Cortex of kidney (tissue), 1 donor: ENCODE measurements at places on chromosomes 7 and 10.

DNA sequence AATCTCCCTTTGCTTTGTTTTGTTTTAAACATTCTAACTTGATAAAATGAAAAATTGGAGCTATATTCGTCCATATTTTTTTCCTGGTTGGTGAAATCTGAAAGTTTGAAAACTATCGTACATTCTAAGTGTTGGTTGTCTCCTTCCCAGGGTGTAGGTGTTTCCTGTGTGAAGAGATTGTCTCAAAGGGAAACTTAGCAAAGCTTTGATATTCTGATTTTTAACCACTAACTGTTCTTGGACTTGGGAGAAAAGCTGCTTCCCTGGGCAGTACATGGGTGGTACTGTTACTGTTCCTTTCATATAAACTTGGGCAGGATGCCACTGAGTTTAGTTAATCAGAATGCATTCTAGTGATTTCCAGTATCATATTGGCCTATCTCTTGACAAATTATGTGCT is 253.5 kb upstream of the LRGUK start:
- DNase-seq, result no peak

DNA sequence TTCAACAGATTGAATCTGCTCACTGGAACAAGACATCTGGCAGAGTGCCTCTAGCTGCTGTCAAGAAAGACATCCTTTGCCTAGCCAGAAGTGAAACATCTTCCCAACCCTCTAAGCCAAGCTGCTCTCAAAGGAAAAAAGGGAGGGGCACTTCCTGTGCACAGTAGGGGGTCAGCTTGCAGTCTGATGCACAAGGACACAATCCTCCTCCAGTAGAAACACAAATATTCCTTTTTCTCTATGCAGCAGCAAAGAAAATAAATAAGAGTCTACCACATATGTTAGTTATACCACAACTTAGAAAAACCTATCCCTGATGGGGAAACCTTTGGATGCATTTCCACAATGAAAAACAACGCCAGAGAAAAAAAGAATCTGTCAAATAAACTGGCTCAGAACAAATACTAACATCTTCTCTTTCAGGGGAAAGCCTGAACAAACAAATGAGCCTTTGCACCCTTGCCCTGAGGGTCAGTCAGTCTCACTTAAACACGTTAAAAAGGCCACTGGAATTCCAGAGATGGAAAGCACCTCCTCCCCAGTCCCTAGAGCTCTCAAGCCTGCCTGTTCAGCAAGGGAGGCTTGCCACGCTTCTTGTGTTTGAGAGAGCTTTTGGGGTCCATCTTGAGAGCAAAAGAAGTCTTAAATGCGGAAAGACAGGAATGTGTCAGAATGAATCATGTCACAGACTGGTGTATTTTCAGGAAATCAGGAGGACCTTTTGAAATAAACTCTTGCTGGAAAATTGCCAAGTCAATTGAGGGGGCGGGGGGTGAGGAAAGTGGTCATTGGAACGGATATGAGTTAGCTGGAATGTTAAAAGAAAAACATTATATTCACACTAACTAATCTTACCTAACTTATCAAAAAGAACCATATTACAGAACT is 7.5 kb downstream of the LAMB1 start:
- no peak for DNase-seq

- DNase-seq, result no peak
Observed at GRCh38 chr10:9878383-9878782, 1139.3 kb upstream of the CELF2 start.

DNA sequence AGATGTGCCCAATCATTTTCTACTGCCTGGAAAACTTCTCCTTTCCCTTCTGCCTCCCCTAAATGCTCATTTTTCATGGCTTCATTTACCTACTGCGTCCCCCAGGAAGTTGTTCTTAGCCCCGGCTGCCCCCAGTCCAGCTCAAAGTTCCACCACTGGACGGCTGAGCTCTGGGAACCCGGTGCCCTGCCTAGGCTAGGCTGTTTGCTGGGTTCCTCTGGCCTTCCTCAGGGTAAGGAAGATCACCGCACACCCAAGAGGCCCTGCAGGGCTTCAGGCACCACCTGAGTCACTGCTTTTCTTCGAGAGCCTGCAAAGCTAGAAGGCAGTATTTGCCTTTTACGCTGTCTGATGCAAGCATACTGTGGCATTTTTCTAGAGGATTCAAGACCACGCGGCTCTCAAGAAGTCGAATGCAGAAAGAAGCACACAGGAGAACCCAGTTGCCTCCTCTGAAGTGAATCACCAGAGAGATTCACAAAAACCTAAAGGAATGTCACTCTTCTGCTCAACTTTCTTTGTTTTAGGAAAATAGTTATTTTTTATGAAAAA is 46.7 kb upstream of the ZMIZ1 start:
- DNase-seq, result no peak

- no peak for DNase-seq
Observed at GRCh38 chr7:125618516-125618915, 688.9 kb upstream of the POT1 start.

DNA sequence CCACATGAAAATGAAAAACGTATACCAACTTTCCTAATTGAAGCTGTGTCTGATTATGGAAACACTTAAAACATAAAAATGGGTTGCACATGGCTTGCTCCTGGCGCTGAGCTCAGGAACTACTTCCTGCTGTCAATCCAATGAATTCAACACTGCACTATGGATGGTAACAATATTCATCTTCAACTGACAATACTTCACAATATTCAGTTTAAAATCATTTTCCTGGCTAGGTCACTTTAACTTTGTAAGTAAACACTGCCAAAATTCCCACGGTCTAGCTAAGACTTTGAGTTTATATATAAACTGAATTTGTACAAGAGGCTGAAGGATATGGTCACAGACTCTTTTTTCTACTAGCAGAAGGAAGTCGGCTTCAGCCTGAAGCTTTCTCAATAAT is 556.9 kb downstream of the TNS3 start:
- no peak for DNase-seq

DNA sequence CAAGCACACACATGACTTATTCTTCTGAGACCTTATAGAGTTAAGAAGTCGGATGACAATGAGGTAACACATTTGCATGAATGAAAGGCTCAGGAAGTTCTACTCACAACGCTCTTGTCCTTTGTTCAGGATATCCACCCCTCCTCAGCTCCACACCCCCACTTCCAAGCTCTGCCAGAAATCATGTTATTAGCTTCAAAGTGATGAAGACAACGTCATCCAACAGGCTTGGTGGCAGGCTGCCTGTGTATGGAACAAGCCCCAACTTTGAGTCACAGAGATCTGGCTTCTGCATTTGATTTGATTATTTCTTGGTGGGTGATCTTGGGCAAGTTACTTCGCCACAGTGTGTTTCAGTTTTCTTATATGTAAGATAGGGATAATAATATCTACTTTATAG is 12.4 kb upstream of the BMPER start:
- DNase-seq, result no peak

GRCh38 chr7:118644346-118644745 is 419.8 kb downstream of the ANKRD7 start:
- no peak for DNase-seq

DNA sequence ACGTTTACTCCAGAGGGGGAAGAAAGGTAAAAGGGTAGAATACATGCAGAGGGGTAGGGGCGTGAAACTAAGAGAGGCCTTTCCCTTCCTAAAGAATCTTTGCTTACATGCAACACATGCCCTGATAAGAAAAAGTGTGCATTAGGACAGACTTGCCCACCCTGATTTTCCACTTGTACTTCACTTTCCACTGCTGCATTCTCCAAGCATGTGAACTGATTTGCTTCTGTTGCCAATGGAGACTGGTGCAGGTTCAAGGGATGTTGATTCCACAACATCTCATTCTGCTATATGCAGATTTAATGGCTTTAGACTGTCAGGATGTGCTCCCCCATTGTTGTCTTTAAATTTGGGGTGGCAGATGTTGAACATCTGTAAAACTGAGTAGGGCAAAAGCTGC is 237.5 kb upstream of the TCF7L2 start:
- DNase-seq, result no peak

DNA sequence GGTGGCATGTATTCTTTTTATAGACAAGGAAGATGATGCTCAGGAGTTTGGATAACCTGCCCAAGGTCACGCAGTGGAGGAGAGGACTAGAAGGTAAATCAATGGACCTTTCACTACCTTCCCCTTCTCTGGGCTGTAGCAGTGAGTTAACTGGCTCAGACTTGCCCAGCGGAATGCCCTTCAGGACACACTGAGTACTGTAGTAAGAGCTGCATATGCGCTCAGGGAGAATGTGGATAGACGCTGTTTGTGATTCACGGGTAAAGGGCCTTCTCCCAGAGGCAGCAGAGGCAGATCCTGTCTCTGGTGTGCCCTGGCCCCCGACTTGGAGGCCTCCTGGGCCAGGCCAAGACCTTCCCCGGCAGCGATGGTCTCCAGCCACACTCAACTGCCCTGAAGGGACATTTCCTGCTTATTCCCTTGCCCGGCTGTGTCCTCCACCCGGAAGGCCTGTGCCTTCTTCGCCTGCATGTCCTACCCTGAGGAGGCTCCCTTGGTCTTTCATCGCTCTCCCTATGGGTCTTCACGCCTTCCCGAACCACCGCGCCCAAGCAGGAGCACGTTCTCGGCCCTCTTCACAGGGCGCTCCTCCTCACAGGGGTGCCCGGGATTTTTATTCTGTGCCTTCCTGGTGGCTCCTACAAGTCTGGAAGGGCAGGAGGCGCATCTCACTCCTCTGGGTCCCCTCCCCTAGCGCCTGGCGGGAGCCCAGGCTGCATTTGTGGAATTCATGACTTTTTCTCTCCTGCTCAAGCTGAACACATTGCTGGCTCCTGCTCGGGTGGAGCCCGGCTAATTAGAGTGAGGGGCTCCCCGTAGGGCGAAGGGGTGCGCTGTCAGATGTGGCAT is 1.8 kb upstream of the IKZF1 start:
- DNase-seq, result no peak

DNA sequence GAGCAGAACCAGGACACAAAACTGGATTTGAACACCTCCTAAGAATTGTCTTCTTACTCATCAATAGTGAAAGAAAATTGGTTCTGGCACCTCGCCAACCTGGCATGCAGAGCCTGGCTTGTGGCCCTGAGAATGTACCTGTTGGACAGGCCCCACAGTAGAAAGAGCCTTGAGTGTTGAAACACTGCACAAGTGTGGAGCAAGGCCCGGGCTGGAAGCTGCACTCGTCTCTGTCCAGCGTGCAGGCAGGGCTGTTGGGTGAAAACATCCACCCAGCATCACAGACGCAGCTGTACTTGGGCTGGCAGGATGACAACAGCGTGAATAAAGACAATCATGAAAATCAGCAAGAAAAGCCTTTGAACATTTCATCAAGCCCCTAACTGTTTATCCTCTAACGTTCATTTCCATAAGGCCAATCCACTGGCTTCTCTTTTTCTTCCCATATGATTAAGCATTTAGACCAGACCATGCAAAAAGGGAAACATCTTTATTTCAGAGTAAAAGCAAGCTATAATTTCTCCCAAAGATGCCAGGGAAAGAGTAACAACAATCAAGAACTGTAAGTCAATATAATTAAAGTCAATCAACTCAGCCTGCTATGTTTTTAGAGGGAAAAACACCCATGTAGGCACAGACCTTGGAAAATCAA is 15.6 kb downstream of the CUBN start:
- no peak for DNase-seq

- DNase-seq, result no peak
Observed at GRCh38 chr10:96513305-96513697, 425 bp downstream of the TLL2 start.

- DNase-seq, result no peak
Observed at GRCh38 chr10:1672001-1672781, 65.1 kb downstream of the ADARB2 start.

DNA sequence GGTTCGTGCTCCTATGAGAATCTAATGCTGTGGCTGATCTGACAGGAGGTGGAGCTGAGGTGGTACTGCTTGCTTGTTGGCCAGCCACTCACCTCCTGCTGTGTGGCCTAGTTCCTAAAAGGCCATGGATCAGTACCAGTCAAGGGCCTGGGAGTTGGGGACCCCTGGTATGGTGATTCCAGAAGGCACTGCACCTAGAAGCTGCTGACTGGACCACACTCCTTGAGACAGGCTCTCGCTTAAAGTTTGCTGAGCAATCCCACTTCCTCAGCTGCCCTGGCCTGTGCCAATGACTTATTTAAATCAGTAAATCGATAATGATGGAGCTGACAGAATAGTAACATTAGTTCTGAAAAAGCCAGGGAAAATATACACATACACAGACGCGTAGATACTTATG is 98.6 kb upstream of the LYZL2 start:
- DNase-seq, result no peak

GRCh38 chr7:149728491-149729375 is 44.7 kb downstream of the ZNF467 start:
- DNase-seq, result no peak

DNA sequence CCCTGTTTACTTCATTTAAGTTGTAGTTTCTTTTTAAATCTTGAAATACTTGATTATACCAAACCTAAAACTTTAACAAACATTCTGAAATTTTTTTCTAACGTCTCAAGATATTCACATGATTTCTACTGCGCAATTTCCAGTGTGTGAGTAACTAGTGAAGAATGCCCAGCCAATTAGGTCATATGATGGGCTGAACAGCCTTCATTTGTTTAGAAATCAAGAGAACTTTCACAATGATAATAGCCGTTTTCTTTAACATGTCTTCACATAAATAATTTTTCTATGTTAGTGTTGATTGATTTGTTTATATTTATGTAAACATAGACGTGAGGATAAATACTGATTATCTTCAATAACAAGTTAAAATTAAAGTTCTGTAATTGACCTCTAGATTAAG is 21.8 kb downstream of the STAM start:
- no peak for DNase-seq

DNA sequence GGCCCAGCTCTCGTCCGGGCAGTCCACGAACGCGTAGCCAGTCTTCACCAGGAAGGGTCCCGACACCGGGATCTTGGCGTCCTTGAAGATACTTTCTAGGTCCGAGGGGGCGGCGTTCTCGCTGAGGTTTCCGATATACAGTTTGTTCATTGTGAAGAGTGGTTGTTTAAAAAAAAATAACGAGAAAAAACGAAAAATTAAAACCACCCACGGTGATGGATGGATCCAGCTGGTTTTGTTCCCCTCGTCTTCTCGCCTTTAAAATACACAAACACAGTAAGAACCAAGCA is 385 bp downstream of the IGF2BP3 start:
- DNase-seq, result no peak

- DNase-seq, result no peak
Observed at GRCh38 chr10:103197174-103197573, 4.1 kb upstream of the NT5C2 start.

DNA sequence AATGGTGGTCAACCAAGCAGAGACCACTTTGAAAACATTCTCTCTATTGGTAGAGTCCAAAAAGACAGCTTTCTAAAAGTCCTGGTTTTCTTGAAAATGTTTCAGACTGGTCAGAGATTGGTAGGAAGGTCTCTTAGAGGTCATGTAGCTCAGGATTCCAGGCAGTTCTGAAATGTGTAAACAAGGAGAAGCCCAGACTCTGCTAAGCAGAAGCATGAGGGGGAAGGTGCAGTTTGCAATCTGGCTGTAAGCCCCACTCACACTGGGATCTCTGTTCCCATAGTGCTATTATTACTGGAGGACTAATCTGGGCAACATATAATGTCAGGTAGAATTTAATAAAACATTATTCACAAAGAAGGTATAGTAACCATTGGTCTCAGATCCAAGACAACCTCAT is 101.1 kb downstream of the MAGI2 start:
- DNase-seq, result no peak
